Heart left ventricle (tissue), 16 donors: ENCODE measurements at places on chromosomes 7 and 10. TPM values are rescaled to one million over a fixed set of nuclear protein-coding genes. Genes with fewer than 3 reads are reported as not detected.

Gene POU6F2
- 0.48 TPM for total RNA-seq

DNA sequence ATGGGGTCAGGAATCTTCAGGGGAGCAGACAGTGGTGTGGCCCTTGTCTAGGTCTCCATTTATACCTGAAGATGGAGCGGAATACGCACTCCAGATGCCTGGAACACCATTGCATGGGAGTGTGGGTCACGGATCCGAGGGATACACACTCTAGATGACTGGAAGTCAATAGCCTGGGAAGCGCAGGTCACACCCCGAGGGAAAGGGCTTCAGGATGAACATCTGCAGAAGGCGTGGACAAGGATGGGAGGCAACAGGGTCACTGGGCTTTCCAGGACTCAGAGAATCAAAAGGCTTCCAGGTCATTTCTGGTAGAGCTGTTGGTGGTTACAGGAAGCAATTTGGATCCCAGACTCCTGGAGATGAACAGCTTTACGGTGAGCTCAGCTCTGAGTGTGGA, 382.2 kb upstream of the KLF6 start:
- no peak for DNase-seq
- H3K4me3 ChIP-seq, result no peak overlapping the region
- no peaks in the 10 kb centered on the region for H3K27me3 ChIP-seq
- H3K36me3 ChIP-seq, result no peaks in the 10 kb centered on the region
- H3K4me1 ChIP-seq, result no peaks in the 10 kb centered on the region

Gene ZNF273
- total RNA-seq, result 1.1 TPM

GRCh38 chr7:38190011-38190410, 12.0 kb downstream of the STARD3NL start:
- DNase-seq, result no peak
- H3K27me3 ChIP-seq, result no peaks in the 10 kb centered on the region
- H3K27ac ChIP-seq, result no peak overlapping the region
- H3K4me1 ChIP-seq, result no peaks in the 10 kb centered on the region
- no peaks in the 10 kb centered on the region for H3K36me3 ChIP-seq

GRCh38 chr10:92699193-92699517, 9.4 kb downstream of the HHEX start:
- H3K36me3 ChIP-seq, result peaks cover 17% of the 10 kb centered on the region
- H3K27ac ChIP-seq, result peak overlapping the region; percentile 40
- H3K4me1 ChIP-seq, result peaks cover 21% of the 10 kb centered on the region
- peak overlapping the region; percentile 45 for H3K4me3 ChIP-seq
- H3K27me3 ChIP-seq, result peaks cover 28% of the 10 kb centered on the region

DNA sequence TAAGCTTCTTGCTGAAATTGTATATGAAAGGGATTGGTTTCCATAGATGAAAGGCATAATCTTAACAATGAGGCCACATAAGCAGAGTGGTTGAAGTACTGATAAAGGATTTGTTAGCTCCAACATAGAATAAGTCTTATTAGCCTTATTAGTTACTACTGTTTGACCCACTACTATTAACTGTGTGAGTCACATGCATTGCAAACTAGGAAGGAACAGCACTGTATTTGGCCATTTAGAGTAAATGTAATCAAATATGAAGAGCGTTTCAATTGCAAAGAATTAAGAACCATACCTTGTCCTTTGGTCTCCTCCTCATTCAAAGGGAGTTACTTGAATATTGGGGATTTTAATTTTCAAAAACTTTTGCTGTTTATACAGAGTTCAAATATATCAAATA, 428.9 kb downstream of the MDFIC start:
- H3K4me1 ChIP-seq, result no peaks in the 10 kb centered on the region
- H3K27me3 ChIP-seq, result no peaks in the 10 kb centered on the region
- DNase-seq, result no peak
- H3K36me3 ChIP-seq, result no peaks in the 10 kb centered on the region
- no peak overlapping the region for H3K27ac ChIP-seq
- no peak overlapping the region for H3K4me3 ChIP-seq

DNA sequence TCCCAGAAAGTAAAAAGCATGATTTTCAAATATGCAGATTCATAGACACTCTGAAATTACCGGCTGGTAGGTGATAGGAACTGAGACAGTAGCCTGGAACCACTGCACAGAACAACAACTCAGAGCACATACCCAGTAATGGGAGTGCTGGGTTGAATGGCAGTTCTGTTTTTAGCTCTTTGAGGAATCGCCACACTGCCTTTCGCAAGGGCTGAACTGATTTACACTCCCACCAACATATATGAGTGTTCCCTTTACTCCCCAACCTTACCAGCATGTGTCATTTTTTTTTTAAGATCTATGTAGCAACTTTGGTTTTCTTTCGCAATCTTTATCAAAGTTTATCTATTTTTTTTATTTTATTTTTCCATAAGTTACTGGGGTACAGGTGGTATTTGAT, 358.8 kb downstream of the CALN1 start:
- H3K4me1 ChIP-seq, result no peaks in the 10 kb centered on the region
- H3K4me3 ChIP-seq, result no peak overlapping the region
- no peaks in the 10 kb centered on the region for H3K36me3 ChIP-seq
- H3K27ac ChIP-seq, result no peak overlapping the region

Gene PUS7
- 2.8 TPM for total RNA-seq

Gene CLIP2
- total RNA-seq, result 6.6 TPM

DNA sequence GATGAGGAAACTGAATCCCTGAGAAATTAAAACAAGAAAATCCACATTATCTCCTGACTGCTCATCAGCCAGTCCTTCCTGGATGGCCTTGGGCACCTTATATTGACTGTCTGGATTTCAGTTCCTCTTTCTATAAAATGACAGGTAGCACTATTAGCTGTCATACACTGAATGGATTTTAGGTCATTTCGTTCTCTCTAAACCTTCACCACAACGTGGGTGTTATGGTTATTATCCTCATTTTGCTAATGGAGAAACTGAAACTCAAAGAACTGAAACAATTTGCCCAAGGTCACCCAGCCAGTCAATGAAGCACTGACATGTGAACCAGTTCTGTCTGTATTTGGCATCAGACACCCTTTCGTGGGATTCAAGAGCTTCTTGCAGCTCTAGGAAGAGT, 193.8 kb downstream of the CYP26A1 start:
- H3K27me3 ChIP-seq, result no peaks in the 10 kb centered on the region
- DNase-seq, result no peak
- no peak overlapping the region for H3K4me3 ChIP-seq
- H3K27ac ChIP-seq, result no peak overlapping the region
- H3K36me3 ChIP-seq, result no peaks in the 10 kb centered on the region

- H3K4me3 ChIP-seq, result no peak overlapping the region
- H3K27ac ChIP-seq, result no peak overlapping the region
- DNase-seq, result no peak
- H3K4me1 ChIP-seq, result no peaks in the 10 kb centered on the region
- no peaks in the 10 kb centered on the region for H3K27me3 ChIP-seq
These were observed 56.9 kb downstream of the PRR15 start for GRCh38 chr7:29620556-29620930.

GRCh38 chr10:1650542-1651269, 86.6 kb downstream of the ADARB2 start:
- DNase-seq, result no peak
- no peak overlapping the region for H3K27ac ChIP-seq
- no peaks in the 10 kb centered on the region for H3K36me3 ChIP-seq
- no peaks in the 10 kb centered on the region for H3K4me1 ChIP-seq

- no peak for DNase-seq
- no peak overlapping the region for H3K27ac ChIP-seq
- no peaks in the 10 kb centered on the region for H3K4me1 ChIP-seq
- H3K4me3 ChIP-seq, result no peak overlapping the region
- H3K27me3 ChIP-seq, result no peaks in the 10 kb centered on the region
These were observed 294.6 kb downstream of the RNLS start for GRCh38 chr10:88288320-88289059.

Gene OR2AE1
- total RNA-seq, result not detected

DNA sequence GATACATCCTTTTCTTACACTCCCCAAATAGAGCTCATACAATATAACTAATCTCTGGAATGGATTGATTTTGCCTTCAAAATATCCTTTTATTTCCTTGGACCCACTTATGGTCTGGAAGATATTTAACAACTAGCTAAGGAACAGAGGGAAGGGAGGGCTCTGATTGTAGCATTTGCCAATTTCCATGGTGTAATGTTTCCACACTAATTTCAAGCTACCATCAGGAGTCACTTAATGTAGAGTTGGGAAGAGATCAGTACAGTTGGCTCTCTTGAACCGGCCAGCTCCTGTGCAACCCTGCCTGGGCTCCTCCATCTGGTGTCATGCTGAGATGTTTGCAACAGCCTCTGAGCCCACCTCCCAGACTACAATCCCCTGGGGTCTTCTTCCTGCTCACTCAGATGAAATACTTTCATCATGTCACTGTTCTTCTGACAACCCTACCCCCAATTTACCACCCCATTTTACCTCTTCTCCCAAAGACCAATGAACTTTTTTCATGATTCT, 8.0 kb upstream of the IL6 start:
- peaks cover 34% of the 10 kb centered on the region for H3K4me1 ChIP-seq
- DNase-seq, result no peak
- no peak overlapping the region for H3K4me3 ChIP-seq
- peak overlapping the region; percentile 33 for H3K27ac ChIP-seq
- no peaks in the 10 kb centered on the region for H3K36me3 ChIP-seq

DNA sequence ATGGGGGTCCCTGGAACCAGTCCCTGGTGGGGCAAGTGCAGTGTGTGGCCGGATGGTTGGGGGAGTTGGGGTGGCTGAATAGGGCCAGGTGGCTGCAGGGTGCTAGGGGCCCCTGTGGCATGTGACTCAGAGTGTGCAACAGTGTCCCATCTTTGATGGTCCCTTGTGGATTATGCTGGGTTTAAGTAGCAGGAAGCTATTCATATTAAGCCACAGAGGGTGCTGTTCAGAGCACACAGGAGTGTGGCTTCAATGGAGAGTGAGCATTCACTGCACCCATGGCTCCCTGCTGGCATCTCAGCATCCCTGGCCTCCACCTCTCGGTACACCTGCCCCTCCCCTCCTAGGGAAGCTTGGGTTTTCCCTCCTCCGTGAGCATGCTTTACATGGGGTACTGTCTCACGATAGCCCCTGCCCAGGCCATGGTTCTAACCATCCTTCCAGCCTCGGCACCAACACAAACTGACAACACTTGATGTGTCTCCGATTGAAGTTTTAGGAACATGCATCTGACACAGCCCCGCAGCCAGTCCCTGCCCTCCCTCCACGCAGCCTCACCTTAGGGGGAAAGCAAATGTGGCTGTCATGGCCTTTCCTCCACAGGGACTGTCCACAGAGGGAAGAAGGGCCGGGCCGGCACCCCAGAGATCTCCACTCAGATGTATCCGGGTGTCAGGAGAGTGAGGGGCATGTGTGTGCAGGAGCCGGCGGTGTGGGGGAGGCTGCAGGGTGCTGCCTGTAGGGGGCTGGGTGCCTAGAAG, 30.4 kb upstream of the PPIF start:
- H3K36me3 ChIP-seq, result peaks cover 36% of the 10 kb centered on the region
- no peaks in the 10 kb centered on the region for H3K27me3 ChIP-seq
- H3K27ac ChIP-seq, result peak overlapping the region; percentile 9
- DNase-seq, result peak; percentile 23

DNA sequence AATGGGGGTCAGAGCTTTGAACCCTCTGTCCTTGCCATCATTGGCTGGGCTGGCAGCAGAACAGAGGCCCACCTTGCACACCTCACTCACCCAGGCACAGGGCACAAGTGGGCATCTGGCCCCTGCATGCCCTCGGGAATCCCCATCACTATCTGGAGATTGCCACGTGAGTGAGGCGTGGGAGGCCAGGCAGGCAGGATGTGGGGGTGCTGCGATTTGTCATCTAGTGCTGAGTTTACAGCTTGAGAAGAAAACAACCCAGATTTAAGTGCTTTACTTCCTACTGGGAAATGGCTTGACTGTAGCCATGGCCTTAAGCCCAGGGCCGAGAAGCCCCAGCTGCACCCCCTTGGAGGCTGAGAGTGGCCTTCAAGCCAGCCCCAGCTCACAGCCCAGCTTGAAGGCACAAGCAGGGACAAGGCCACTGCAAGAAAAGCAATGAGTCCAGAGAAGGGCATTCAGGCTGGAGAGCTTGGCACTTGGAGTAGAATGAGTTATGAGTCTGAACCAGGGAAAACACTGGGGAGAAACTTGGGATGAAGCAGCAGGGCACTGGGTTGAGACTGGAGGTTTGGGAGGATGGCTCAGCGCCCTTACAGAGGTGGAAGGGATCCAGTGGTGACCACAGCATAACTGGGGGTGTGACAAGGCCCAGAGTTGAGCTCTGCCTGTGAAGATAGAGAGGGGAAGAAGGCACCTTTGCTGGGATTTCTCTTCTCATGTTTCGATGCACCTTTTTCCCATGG, 123.0 kb downstream of the CXCL12 start:
- H3K4me3 ChIP-seq, result no peak overlapping the region
- no peaks in the 10 kb centered on the region for H3K36me3 ChIP-seq
- peak; percentile 59 for DNase-seq
- no peaks in the 10 kb centered on the region for H3K27me3 ChIP-seq
- no peak overlapping the region for H3K27ac ChIP-seq

Gene ZNF804B
- not detected for total RNA-seq

Gene TMEM236
- 0.44 TPM for total RNA-seq

GRCh38 chr7:80858141-80858903, 60.5 kb downstream of the SEMA3C start:
- no peaks in the 10 kb centered on the region for H3K4me1 ChIP-seq
- no peaks in the 10 kb centered on the region for H3K27me3 ChIP-seq
- no peak overlapping the region for H3K4me3 ChIP-seq
- H3K36me3 ChIP-seq, result no peaks in the 10 kb centered on the region

GRCh38 chr7:150406312-150406566, 27.1 kb downstream of the ZNF775 start:
- peak overlapping the region; percentile 76 for H3K4me3 ChIP-seq
- peak overlapping the region; percentile 96 for H3K27ac ChIP-seq
- DNase-seq, result no peak
- H3K36me3 ChIP-seq, result peaks cover 16% of the 10 kb centered on the region
- H3K4me1 ChIP-seq, result peaks cover 24% of the 10 kb centered on the region

- no peak overlapping the region for H3K4me3 ChIP-seq
- H3K36me3 ChIP-seq, result no peaks in the 10 kb centered on the region
- DNase-seq, result no peak
- H3K27me3 ChIP-seq, result no peaks in the 10 kb centered on the region
These were observed 221.1 kb downstream of the KCNMA1 start for GRCh38 chr10:77416311-77417135.

Gene NPSR1
- total RNA-seq, result not detected

DNA sequence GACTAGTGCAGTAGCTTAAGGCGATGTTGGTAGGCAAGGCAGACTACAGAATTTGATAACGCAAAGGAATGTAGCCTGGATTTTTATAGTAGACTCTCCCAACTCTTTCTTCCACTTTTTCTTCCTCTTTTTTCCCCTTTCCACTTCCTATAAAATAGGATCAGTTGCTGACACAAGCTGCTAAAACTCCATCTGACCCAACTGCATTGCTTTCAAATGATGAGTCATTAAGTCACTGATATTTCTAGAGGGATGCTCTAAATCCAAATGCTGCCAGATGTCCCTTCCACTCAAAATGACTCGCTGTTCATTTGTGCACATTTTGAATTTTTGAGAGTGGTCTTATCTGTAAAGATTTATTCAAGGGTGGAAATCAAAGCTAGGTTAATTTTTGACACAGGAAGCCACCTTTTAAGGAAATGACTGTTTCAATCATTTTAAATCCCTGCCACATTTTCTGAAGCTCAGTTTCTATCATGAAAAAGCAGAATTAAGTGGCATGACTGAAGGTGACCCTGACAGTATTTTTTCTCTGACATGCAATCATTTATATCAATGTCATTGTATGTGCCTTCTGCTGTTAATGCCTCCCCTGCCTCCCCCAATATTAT, 25.8 kb upstream of the SFMBT2 start:
- no peak overlapping the region for H3K4me3 ChIP-seq
- no peaks in the 10 kb centered on the region for H3K4me1 ChIP-seq
- peaks cover 14% of the 10 kb centered on the region for H3K27me3 ChIP-seq
- no peak overlapping the region for H3K27ac ChIP-seq
- no peaks in the 10 kb centered on the region for H3K36me3 ChIP-seq
- DNase-seq, result no peak

Gene SVOPL
- not detected for total RNA-seq

Gene CALCR
- total RNA-seq, result not detected
